ENCODE measurements at places on chromosomes 11 and 22.
A peak's percentile ranks its signal among the peaks of the same experiment; 100 is the strongest.

- DNase-seq = peak; percentile 59
These were observed 14.6 kb downstream of the C11orf97 start for GRCh38 chr11:94526645-94527438.

DNA sequence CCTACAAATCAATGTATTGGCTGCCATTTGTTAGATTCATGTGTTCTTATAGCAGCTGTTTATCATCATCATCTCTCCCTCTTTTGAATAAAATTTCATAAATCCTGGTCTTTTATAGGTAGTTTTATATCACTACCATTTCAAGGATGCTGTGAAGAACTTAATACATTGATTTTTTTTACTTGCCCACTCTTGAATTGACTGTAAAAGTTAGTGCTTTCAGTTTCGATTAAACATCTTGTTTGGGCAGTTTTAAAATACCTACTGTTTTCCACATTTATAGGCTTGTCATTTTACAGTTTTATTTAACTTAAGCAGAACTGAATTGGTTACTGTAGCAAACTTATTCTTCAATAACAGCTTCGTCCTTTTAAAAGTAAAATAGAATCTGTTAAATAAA, 59.5 kb downstream of the TTC17 start:
- no peak for DNase-seq

DNA sequence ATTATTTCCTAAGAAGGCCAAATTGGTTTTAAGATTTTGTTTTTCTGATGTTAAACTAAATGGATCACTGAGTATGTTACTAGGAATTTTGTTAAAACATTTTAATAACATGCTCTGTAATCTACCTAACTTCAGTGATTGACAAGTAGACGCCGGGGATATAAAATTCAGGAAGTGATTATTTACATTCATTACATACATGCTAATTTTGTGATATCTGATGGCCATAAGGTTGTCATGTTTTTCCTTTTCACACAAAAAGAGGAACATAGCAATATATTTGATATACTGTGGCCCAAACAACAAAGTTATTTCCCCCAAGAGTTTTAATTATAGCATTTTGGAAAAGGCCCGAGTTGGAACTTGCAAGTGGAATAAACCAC, 12.1 kb downstream of the SCUBE1 start:
- no peak for DNase-seq

DNA sequence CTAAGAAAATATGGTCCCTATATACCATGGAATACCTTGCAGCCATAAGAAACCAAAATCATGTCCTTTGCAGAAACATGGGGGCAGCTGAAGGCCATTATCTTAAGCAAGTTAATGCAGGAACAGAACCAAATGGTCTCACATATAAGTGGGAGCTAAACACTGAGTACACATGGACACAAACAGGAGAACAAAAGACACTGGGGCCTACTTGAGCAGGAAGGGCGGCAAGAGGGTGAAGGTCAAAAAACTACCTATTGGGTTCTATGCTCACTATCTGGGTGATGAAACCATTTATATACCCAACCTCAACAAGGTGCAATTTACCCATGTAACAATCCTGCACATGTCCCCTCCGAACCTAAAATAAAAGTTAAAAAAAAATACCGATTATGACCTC, 22.5 kb downstream of the GAS2 start:
- no peak for DNase-seq

GRCh38 chr22:47069270-47069669, 306.8 kb downstream of the TBC1D22A start:
- DNase-seq = no peak

DNA sequence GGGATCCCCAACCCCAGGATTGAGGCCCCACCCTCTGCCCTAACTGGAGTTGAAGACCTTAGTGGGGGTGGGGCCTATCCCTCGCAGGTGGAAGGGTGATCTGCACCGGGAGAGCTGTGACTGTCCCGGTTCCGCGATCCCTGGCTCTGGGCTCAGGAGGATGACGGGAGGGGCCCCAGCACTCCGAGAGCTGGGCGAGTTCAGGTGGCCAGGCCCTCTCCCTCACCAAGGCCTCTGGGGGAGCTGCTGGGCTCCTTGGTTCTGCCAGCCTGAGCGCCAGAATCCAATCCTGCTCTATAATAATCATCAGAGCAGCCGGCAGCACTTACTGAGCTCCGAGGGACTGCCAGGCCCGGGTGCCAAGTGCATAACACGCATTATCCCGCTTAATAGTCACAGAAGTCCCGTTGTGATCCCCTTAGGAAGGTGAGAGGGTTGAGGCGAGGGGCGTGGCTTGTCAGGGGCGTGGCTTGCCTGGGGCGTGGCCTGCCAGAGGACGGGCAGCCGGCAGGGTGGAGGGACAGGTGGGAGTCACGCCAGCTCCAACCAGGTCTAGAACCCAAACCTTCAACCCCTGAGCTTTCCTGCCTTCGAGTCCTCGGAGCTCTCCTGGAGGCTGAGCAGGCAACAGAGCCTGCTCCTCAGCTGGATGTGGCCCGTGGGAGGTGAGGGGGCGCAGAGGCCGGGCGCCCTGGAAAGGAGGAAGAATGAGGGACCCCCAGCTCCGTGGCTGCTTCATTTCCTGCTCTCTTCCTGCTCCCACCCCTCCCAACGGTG, 7.3 kb upstream of the SYT7 start:
- DNase-seq = peak; percentile 38

- no peak for DNase-seq
These were observed 212.4 kb upstream of the SESN3 start for GRCh38 chr11:95443386-95443785.

DNA sequence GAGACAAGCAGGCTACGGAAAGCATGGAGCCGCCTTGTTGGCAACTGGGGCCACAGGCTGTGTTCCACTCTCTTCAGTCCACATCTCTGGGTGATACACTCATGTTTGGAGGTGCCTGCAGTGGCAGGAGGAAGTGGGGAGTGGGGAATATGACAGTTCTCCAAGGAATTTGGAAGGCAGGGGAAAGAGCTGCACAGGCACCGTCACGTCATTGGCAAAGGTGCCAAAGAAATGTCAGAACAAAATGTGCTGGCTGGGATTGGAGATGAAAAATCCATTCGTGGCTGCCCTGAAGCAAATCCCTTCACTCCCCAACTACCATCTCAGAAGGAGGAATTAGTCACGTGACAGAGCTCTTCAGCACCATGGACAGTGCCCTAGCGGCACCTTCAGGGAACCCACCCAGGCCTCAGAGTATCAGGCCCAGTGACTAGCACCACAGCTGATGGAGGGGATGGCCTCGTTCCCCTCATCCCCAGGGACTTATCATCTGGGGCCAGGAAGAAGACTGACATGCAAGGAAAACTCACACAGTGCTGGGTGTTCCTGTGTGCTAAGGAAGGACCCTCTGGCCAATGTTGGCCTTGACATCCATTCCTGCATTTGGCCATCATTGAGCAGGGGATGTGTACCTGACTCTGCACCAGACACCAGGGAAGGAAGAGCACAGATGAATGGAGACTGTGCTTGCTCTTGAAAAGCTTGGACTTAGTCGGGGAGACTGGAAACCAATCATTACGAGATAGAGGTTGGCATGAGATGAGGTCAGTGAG, 48.5 kb upstream of the PRDM11 start:
- peak; percentile 89 for DNase-seq

GRCh38 chr22:36540867-36541642, 12.1 kb upstream of the EIF3D start:
- no peak for DNase-seq

DNA sequence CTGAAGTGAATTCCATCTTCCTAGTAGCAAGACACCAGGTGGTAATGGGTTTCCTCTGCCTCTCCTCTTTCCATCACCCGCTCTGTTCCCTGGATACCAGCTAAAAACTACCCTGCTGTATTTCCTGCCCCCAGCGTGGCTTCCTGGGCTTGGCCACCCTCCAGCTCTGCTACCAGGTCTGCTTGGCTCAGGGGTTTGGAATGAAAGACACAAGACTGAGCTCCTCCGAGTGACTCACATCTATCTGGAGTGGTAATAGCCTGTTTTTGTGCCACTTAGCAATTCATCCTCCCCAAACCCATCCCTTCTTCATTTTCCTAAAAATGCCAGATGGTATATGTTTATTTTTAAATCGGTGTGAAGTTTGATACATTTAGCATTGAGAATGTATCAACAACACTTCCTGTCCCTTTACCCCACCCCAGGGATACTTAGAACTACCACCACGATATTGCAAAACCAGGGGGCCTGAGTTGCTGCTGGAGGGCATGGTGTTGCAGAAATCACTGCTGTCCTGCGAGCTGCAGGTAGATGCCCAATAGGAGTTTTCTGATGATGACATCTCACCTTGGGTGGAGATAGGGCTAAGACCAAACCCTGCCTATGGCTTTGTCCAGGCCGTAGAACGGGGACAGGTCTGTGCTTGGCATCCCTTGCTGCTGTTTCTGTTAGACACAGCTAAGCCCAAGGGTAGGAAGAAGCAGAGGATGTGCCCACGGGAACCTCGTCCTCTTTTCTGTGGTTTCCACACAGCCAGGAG, 7.5 kb upstream of the MICAL3 start:
- DNase-seq = no peak

DNA sequence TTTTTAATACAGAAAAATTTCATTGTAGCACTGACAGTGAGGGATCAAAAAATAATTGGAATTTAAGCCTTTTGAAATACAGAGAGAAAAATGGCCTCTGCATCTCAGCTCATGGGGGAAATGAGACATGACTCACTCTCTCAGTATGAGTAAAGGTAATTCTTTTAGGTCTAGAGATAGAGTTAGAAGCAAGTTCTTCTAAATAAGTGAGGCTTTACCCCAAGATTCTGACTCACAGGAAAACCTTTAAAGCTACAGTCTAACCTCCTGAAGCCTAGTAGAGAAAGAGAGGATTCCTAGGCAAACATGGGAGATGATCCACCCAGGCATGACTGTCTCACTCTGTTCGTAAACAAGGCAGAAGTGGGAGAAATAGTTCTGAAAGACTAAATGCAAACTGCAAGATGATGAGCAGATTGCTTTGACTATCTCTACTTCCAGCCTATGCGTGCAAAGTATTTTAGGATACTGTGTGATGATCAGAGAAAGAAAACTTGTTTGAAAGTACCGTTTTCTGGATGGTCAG, 1003.3 kb upstream of the CCDC90B start:
- DNase-seq = no peak
